Stimulated activated CD8-positive, alpha-beta memory T cell treated with anti-CD3 and anti-CD28 coated beads, Interleukin-12 subunit alpha, Interleukin-12 subunit beta, amount 100 ng/mL, for 1 hour (primary cell): ENCODE measurements at places on chromosomes 6 and 20.

DNA sequence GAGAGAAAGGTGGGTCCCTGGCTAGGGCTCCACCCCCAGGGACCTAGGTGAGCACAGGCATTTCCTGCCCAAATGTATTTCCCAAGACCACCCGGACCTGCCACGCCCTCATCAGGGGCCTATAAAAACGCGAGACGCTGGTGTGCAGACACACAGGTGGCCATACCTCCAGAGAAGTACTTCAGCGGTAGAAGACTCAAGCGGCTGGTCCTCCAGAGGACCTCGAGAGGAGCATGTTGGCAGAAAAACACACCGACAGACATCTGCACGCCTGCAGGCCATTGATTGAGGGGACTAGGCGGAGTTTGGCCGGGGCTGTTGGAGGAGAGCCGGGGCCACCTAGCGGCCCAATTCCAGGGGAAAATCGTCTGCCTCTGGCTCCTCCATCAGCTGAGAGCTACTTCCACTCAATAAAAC is 695.8 kb upstream of the MMS22L start:
- DNase-seq, result no peak

GRCh38 chr20:51528263-51529027 is 14.1 kb downstream of the NFATC2 start:
- DNase-seq, result peak; percentile 19

DNA sequence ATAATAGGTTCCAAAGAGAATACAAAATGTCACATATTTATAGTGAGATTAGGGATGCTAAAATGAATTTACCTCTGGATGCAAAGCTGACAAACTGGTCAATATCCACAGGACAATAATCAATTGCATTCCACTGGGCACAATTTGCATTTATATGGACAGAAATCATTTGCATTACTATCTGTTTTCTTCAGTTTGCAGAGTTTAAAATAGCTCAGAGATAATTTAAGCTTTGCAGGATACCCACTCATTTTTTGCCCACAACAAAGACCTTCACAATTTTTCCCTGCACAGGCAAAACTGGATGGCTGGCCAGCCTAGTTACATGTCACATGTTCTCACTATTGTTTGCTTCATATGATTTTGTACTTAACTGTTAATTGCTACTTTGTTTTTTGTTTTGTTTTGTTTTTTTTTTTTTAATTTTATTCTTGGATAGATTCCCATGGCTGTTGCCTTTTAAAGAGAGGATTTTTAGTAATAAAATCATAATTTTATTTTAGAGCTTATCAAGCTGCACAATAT is 483.5 kb downstream of the UTRN start:
- no peak for DNase-seq

GRCh38 chr20:59937150-59937549 is 3.0 kb downstream of the PPP1R3D start:
- no peak for DNase-seq

DNA sequence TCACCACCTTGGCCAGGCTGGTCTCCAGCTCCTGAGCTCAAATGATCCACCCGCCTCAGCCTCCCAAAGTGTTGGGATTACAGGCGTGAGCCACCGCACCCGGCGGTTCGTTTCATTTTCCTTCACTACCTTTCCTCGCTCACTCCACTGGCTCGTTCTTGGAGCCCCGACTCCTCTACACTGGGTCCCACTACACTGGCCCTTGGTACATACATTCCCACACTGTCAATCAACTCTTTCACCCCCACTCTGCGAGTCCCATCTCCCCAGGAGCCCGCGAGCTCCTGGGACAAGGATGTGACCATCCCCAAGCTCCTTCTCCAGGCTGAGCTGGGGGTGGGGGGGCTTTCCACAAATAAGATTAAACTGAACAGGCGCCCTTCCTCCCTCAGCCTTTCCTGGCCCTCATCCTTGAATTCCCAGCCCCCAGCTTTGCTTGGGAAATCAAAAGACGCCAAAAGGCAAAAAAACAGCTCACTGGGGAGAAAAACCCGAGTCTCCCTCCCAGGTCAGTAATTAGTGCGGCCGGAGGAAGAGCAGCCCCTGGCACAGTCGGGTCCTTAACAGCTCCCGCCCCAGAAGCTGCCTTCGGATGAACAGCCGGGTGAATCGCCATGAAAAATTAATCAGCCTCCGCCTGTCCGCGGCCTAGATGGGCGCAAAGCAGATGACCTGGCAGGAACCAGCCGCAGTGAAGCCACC is 42.8 kb upstream of the LY86 start:
- DNase-seq, result no peak

DNA sequence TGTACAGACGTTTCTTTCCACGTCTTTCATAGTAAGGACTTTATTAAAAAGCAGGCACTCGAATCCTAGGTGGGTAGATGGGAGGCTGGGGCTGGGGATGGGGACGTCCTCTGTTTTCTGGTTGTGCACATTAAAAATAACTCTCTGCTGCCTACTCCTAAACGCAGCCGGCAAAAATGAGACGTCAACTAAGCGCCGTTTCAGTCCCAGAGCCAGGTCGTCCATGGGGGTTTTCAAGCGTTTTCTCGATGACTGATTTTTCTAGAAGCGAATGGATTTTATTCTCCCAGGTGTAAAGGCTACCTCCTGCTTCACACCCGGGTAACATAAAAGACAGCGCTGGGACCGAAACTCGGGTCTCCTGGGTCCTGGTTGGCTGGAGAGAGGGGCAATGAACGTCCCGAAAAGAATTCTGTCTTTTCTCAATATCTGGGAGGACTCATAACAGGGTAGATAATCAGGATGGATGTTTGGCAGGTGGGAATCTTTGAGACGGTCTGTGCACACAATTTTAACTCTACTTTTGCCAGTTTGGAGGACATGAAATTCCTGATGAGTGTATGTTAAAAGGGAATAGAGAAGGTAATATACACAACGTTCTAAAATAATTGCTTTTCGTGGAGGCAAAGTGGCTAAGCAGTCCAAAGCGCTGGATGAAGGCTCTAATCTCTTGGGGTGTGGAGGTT is 25.2 kb downstream of the GPX6 start:
- no peak for DNase-seq

DNA sequence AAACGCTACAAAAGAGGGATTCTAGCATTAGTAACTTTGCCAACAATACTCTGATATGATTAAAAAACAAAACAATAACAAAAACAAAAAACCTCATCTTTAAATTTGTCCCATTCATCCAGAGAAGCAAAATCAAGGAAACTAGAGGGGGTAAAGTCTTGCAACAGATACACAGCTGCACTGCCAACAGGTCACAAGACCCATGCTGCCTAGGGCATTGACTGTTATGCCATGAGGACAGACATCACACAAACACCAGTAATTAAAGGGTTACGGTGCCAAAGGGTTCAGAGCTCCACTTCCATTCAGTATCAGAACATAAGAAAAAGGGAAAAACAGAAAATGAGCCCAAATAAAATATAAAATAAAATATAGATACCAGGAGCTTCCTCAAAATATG is 1.6 kb downstream of the TBC1D20 start:
- no peak for DNase-seq

DNA sequence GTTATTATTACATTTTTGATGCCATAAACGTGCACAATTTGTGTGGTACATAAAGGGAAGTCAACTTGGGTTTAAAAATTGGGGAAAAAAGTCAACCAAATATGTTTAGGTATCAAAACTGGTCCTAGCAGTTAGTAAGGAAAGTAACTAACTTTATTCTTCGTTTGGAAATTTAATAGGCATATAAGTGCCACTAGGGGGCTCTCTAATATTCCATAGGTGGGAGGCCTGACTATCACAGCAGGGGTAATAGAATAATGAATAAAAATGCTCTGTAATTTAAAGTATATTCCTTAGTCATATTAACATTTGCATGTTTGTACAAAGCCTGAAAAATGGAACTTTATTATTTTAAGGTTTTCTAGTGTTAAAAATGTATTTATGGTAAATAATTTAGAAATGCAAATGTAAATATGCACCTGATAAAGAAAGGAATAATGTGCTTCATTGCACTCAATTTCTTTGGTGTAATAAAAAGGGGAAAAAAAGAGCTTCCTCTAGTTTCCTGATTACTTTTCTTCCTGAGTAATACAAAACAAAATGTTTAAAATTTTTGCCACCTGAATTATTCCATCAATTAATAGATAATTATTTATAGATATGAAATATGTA is 125.7 kb upstream of the HDAC2 start:
- DNase-seq, result peak; percentile 4

GRCh38 chr6:6844530-6844929 is 256.0 kb downstream of the LY86 start:
- no peak for DNase-seq

DNA sequence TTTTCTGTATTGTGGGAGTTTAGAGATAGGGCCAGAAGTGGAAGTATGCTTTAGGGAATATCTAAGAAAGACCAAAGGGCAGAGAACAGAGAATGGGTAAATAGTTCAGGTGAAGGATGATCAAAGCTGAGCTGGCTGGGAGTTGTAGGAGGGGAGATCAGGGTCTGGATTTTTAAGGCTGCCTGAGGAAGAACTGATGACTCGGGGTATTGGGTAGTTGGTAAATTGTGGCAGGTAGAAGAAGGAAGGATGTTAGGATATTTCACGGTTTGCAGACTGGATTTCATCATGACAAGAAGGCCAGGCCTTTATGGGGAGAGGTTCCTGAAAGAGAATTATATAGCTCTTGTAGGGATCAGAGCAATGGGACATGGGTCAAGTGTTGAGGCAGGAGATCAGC is 492.9 kb downstream of the UTRN start:
- DNase-seq, result no peak

DNA sequence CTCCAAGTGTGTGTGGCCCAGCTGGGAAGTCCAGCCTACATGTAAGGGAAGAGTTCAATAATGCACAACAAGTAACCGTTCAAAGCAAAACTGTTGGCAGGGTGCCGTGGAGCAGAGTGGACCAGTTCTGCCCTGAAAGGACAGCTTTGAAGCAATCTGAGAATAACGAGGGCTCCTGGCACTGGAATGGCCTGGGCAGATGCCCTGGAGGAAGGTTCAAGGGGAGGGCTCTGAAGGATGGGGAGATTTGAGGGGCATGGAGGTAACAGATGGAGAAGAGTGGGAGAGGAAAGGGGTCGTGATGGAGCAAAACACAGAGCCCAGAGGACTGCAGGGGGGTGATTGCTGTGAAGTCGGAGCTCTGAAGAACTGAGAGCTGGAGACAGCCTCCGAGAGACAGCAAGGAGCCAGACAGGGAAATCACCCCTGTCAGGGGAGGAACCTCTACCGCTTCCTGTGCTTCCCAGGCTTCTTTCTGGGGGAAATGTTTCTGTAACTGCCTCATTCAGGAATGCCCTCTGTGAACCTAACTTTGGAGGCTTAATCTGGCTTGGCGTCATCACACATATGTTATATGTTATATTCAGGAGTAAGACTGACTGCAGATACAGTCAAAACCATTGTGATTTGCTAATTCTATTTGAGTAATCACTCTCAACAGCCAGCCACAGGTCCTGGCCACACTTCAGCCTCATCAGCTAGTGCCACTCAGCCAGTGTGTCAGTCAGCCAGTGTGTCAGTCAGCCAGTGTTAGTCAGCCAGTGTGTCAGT is 41.2 kb downstream of the ZC3H12D start:
- DNase-seq, result no peak

DNA sequence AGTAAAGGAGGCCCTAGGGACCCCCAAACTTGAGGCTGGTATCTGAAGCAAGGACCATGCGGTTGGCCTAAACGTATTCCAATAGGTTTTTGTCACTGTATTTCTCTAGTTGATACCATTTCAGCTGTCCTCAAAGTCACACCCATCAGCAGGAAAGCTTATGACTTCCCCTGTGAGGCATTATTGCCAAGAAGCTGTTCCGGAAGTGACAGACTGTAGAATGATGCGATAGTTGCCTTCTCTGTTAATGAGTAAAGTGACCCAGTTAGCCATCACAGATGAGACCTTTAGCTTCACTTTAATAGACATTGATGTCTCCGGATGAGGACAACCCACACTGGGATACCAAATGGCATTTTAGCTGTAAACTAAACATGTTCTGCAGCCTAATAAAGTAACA is 147.9 kb downstream of the RNGTT start:
- no peak for DNase-seq
